ENCODE measurements at places on chromosomes 12 and 14.

DNA sequence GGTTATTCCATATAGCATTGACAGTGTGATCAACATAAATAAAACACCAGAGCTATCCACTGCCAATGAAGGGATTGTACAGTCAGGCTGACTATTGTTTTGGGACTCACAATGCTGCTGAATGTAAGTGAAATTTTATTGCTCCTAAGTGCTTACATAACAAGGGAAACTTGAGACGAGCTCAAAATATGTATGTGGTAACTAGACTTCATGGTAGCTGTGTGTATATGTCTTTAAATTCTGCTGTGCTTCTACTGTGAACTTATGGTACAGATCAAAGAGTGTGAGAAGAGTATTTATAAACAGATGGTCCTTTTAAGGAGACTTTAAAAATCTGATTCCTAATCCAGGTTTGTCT lies 6.9 kb downstream of the FLRT2 start:
- no peak for DNase-seq

GRCh38 chr12:97229004-97229403 lies 233.6 kb upstream of the RMST start:
- no peak for DNase-seq

- no peak for DNase-seq
Measured at GRCh38 chr14:68879321-68879781, 86.5 kb upstream of the ZFP36L1 start.

DNA sequence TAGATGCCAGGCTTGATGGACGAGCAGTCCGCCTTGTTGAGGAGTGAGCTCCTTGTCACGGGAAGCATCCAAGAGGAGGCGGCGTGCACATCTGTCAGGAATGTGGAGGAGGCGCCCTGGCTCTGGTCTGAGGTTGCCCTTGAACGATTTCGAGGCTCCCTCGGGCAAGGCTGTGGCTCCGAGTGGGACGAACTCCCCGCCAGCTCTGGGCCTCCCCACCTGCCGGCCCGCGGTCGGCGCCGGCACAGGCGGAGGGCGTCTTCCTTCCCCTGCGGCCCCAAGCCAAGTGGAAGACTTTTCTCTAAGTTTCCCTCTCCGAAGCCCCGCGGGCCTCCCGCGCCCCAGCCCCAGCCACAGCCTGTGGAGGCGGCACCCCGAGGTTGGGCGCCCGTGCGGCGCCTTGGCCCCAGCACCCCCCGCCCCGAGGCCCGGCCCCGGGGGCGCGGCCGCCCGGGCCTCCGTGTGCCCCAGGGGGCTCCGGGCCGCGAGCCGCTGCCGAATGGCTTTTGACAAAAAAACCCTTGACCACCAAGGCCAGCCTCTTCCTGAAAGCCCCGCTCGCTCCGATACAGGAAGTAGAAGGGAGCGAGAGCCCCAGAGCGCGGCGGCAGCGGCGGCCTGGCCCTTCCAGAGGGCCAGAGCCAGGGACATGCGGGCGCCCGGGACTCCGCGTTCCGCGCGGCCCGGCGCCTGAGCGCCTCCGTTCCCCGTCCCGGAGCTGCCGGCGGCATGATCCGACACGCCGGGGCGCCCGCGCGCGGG lies at the start of gene RIN3:
Gene RIN3, plus strand, starts transcription at position 578 of the 762 bp plus-strand sequence. Its CDS starts 152 bp downstream, at position 730.
- DNase-seq = peak; percentile 51

- no peak for DNase-seq
Measured at GRCh38 chr14:91225025-91225424, 19.5 kb downstream of the GPR68 start.

GRCh38 chr12:127925971-127926370 lies 341.0 kb upstream of the TMEM132C start:
- no peak for DNase-seq

DNA sequence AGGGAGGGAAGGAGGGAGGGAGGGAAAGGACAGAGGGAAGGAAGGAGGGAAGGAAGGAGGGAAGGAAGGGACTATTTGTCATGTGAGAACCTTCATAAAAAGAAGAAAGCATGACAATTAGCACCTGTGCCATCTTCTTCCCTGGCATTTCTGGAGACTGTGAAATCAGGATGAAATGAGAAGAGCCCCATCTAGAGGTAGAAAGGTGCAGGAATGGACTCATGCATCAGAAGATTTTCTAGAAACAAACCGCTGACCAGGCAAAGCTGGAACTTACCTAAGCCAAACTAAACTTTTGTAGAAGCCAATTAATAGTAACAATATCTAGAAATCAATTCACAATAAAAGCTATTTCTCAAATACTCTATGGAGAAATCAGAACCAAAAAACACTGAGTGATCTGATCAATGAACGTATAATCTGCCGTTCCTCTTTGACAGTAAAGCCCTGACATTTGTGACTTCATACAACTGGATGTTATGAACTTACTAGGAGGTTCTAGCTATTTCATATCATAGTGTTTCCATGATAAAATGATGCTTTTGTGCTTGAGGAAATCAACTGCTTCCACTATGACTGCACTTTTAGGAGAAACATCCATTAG lies 24.4 kb upstream of the CRACR2A start:
- DNase-seq = peak; percentile 28

GRCh38 chr12:129549656-129550055 lies 354.2 kb downstream of the TMEM132D start:
- no peak for DNase-seq

- DNase-seq = no peak
Measured at GRCh38 chr12:49967777-49968250, 4.9 kb upstream of the AQP6 start.

- DNase-seq = no peak
Measured at GRCh38 chr12:19021646-19022045, 107.9 kb upstream of the PLEKHA5 start.

GRCh38 chr12:64457032-64457431 lies 5.1 kb downstream of the TBK1 start:
- peak; percentile 50 for DNase-seq

GRCh38 chr12:47835006-47835830 lies 15.5 kb upstream of the HDAC7 start:
- no peak for DNase-seq

DNA sequence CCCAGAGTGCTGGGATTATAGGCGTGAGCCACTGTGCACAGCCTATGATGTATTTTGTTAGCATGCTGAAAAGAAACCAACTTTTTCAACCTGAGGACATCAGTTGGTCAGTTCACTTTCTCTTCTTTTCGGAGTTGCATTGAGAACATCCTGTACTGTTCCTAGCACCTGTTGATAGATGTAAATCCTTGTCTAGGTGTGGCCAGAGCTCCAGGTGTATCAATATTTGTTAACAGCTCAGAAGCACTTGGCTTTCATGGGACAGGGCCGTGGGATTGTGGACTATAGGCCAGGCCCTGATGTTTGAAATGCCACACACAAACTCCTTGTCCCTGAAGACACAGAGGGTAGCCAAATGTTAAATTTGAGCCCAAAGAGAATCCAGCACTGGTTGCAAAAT lies 14.9 kb downstream of the HCAR2 start:
- no peak for DNase-seq

DNA sequence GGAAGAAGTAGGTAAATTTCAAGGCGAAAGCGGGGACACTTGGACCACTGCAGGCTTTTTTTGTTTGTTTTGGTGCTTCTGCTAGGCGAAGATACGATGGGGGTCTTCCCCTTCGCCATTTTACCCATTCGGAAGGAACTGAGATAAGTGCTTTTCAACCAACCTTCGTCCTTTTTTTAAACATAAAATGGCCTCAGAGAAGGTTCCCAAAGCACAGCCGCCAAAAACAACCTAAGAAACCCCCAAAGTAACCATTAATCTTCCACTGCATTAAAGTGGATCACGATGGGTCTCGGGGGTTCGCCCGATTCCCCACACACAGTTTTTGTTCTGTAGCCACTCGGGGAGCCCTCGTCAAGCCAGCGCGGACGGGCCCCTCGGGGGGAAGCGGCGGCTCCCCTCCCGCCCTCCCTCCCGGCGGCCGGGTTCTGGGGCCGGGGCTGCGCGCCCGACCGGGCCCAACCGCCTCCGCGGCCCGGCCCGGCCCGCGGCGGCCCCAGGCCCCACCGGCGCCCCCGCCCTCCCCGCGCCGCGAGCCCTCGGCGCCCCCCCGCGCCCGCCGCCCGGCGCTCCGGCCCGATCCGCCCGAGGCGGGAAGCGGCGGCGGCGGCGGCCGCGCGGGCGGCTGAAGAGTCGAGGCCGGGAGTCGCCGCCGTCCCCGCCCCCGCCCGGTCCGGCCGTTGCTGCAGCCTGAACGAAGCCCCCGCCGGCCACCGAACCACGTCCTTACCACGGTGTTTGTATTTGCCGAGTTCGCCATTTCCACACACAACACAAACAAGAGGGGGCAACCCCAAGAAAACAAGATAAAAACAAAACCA lies 790 bp downstream of the GTF2A1 start:
- peak; percentile 40 for DNase-seq

DNA sequence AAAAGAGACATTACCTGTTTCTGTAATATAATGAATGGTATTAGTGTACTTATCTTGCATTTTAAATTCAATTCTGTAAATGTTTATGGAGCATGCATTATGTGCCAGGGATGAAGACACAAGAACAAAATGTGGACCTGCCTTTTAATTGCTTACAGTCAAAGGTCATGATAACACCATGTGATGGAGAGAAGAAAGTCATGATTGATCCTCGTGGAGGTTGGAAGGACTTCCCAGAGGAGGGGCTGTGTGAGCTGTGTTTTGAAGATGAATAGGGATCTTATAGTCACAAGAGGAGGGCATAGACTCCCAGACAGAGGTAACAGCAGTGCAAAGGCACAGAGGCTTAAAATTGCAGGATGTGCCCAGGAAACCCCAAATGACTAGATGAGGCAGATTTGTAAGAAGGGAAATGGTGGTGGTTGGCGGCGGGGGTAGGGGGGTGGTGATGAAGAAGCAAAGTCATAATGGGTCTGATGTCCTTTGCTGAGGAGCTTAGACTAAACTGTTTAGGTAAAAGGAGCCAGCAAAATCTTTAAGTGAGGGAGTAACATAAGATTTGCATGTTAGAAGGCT lies 151.5 kb downstream of the PRKCH start:
- DNase-seq = peak; percentile 73

GRCh38 chr12:55019784-55020183 lies at the start of gene NEUROD4:
Gene NEUROD4, plus strand, starts transcription at chr12:55019974. Its CDS starts 6,466 bp downstream, at chr12:55026440.
- DNase-seq = peak; percentile 15

Measured in activated naive CD4-positive, alpha-beta T cell treated with anti-CD3 and anti-CD28 coated beads, Interleukin-2, amount 50 U/mL, for 72 hours (primary cell).